ENCODE measurements at places on chromosomes 6 and 20.
A peak's percentile ranks its signal among the peaks of the same experiment; 100 is the strongest.

- H3K4me3 ChIP-seq, result no peak overlapping the region
- no peaks in the 10 kb centered on the region for H3K4me1 ChIP-seq
- no peak overlapping the region for H3K27ac ChIP-seq
- no peak for DNase-seq
Observed at GRCh38 chr6:33995309-33996119, 150.4 kb downstream of the GRM4 start.

GRCh38 chr6:41689171-41690008, 46.0 kb downstream of the TFEB start:
- H3K36me3 ChIP-seq, result no peaks in the 10 kb centered on the region
- H3K27me3 ChIP-seq, result no peaks in the 10 kb centered on the region
- H3K27ac ChIP-seq, result no peak overlapping the region

DNA sequence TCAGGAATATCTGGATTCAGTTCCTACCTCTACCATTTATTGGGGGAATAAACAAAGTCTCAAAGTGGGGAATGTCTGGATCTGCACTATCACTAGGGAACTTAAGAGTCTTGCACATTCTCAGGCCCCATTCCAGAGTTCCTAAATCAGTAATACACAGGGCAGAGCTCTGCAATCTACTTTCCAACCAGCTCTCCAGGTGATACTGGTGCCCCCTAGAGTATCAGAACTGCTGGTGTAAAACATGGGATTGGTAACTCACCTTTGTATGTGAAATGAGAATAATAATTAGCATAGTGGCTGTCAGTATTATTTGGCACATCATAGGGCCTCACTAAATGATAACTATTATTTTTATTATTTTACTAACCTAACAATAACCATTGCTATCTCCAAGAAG, 278.8 kb upstream of the IMPG1 start:
- no peaks in the 10 kb centered on the region for H3K4me1 ChIP-seq
- no peak overlapping the region for H3K4me3 ChIP-seq

DNA sequence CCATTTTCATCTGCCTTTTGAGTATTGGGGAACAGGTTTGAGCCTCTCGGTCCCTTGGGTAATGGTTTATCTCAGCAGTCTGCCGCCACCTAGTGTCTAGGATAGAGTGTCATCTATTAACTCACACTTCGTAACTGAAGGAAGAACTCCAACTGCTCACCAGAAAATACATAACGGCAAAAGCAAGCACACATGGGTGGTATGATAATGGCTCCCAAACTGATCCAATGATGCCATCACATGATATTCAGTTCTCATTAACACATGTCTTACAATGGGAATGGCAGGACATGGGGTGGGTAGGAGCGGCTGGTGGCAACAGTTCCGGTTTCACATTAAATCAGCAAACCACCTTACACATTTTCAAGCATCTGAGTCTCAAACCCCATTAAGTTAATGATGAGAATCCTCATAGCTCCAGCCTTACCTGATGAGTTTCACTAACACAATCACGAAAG, 110.7 kb upstream of the PHACTR1 start:
- H3K36me3 ChIP-seq, result no peaks in the 10 kb centered on the region
- no peaks in the 10 kb centered on the region for H3K27me3 ChIP-seq
- H3K4me1 ChIP-seq, result no peaks in the 10 kb centered on the region
- peak; percentile 79 for DNase-seq

DNA sequence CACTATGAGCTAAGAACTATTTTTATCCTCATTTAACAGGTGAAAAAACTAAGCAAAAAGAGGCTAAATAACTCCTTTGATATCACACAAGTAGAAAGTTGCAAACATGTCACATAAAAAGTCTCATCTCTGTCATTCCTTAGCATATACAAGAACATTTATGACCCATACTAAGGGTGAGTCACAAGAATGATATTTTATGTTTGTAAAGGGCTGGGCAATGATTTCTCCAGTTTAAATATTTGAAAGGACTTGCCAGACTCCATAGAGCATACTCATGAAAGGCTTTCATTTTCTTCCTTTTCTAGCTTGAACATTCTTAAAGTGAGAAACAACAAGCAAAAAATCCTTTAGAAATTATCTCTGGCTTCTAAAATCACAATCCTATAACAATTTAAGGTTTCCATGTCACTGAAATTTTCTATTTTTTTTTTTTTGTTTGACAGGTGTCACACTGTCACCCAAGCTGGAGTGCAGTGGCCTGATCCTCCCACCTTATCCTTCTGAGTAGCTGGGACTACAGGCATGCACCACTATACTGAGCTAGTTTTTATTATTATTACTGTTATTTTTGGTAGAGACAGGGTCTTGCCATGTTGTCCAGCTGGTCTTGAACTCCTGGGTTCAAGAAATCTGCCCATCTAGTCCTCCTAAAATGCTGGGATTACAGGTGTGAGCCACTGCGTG, 338.0 kb upstream of the KHDRBS2 start:
- no peak overlapping the region for H3K4me3 ChIP-seq
- H3K4me1 ChIP-seq, result no peaks in the 10 kb centered on the region
- H3K36me3 ChIP-seq, result no peaks in the 10 kb centered on the region
- no peak overlapping the region for H3K27ac ChIP-seq
- DNase-seq, result no peak
- H3K27me3 ChIP-seq, result no peaks in the 10 kb centered on the region

- no peaks in the 10 kb centered on the region for H3K4me1 ChIP-seq
- H3K27me3 ChIP-seq, result peaks cover 18% of the 10 kb centered on the region
- DNase-seq, result peak; percentile 13
Observed at GRCh38 chr6:27505209-27506027, 32.5 kb upstream of the ZNF184 start.

DNA sequence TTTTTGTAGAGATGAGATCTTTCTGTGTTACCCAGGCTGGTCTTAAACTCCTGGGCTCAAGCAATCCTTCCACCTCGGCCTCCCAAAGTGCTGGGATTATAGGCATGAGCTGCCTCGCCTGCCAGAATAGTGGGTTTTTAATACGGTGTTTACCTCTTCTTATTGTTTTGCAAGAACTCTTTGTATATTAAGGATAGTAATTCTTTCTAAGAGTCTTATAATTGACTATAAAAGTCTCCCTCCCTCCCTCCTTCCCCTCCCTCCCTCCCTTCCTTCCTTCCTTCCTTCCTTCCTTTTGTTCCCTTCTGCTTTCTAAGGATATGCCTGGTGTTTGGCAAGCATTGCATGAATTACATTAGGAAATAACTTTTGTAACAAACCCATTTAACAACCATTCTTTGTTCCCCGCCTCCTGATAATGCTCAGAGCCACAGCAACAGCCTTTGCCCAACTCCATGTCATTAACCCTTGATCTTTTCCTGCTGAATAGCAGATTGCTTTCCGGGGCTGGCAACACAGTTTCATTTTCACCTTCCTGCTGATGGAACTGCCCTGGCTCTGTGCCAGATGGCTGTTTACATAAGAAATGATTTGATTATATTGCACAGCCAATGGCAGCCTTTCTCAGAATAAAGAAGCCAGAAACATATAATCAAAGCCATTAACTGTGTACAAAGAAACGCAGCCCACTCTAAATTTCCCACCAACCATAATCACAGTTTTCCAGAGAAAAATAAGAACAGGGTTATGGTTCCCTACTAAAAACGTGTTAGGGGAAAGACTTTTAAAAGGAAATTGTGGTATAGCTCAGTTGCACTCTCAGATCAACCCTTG, 143.7 kb upstream of the PTPN1 start:
- H3K36me3 ChIP-seq, result no peaks in the 10 kb centered on the region
- DNase-seq, result no peak
- H3K4me1 ChIP-seq, result no peaks in the 10 kb centered on the region

DNA sequence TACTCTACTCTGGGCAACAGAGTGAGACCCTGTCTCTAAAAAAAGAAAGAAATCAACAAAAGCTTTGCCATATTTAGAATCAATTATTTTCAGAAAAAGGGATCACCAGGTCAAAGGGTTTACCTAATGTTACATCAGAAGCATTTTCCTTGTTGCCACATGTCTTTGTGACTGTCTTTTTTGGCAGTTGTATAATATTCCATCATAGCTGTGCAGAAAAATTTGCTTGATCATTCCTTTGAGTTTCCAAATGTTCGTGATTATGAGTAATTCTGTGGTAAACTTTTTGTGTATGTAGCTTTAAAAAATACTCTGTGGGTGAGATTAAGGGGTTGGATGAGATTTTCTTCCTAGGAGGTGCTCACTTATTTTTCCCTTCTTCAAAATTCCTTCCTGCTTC, 26.4 kb downstream of the PNPLA1 start:
- no peak overlapping the region for H3K27ac ChIP-seq
- H3K4me1 ChIP-seq, result no peaks in the 10 kb centered on the region
- no peaks in the 10 kb centered on the region for H3K27me3 ChIP-seq
- H3K4me3 ChIP-seq, result no peak overlapping the region
- peak; percentile 39 for DNase-seq

Data from cardiac muscle cell (in vitro differentiated cells and primary cell).